ENCODE measurements at places on chromosomes 13 and 19. TPM values are rescaled to one million over a fixed set of nuclear protein-coding genes. Genes with fewer than 3 reads are reported as not detected.
A peak's percentile ranks its signal among the peaks of the same experiment; 100 is the strongest.

GRCh38 chr13:25415241-25415640 lies 43.5 kb downstream of the ATP8A2 start:
- H3K4me3 ChIP-seq = no peak overlapping the region
- DNase-seq = no peak
- no peaks in the 10 kb centered on the region for H3K36me3 ChIP-seq
- peaks cover 2% of the 10 kb centered on the region for H3K4me1 ChIP-seq
- no peak overlapping the region for H3K27ac ChIP-seq

GRCh38 chr13:45439781-45440462 lies 21.7 kb upstream of the SLC25A30 start:
- no peaks in the 10 kb centered on the region for H3K27me3 ChIP-seq
- peaks cover 19% of the 10 kb centered on the region for H3K4me1 ChIP-seq
- no peak for DNase-seq
- H3K27ac ChIP-seq = no peak overlapping the region

Gene CEACAM21
- 72.0 TPM for total RNA-seq

GRCh38 chr13:69283301-69283700 lies 824.3 kb upstream of the ATXN8OS start:
- no peaks in the 10 kb centered on the region for H3K36me3 ChIP-seq
- no peaks in the 10 kb centered on the region for H3K4me1 ChIP-seq
- H3K27me3 ChIP-seq = no peaks in the 10 kb centered on the region
- no peak for DNase-seq
- no peak overlapping the region for H3K27ac ChIP-seq

DNA sequence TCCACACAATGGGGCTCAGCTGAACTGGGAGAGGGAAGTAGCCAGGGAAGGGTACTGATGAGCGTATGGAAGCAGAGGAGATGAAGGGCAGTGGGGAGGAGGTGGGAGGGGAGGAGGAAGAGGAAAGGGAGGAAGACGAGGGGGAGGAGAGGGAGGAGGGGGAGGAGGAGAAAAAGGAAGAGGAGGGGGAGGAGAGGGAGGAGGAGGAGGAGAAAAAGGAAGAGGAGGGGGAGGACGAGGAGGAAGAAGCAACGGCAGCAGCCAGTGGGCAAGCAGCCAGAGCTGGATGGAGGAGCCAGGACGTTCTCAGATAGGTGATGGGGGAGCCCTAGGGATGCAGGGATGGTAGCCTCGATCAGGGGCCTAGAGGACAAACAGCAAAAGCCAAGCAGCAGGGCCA lies 5.6 kb downstream of the CERS4 start:
- H3K27me3 ChIP-seq = no peaks in the 10 kb centered on the region
- H3K36me3 ChIP-seq = peaks cover 20% of the 10 kb centered on the region
- peak overlapping the region; percentile 55 for H3K27ac ChIP-seq
- peaks cover 40% of the 10 kb centered on the region for H3K4me1 ChIP-seq
